ENCODE measurements at places on chromosomes 7 and 10.

GRCh38 chr7:66076462-66077329, 1.1 kb downstream of the ASL start:
- no peak for DNase-seq

DNA sequence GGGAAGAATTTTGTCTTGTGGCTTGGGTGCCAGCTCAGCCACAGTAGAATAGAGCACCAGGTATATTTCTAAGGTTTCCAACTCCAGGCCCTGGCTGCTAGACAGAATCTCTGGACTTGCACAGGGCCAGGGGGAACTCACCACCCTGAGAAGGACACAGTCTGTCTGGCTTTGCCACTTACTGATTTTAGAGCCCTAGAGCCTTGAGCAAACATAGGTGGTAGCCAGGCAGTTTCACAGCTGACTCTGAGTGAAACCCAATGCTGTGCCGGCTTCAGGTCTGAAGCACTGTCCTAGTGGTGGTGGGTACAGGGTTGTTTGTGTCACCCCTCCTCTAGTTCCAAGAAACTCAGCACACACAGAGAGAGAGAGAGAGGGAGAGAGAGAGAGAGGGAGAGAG, 81.6 kb downstream of the TES start:
- no peak for DNase-seq

- DNase-seq = no peak
Observed at GRCh38 chr10:23478570-23478969, 39.7 kb downstream of the OTUD1 start.

- DNase-seq = no peak
Observed at GRCh38 chr7:142345811-142346210, 88.0 kb upstream of the PRSS58 start.

DNA sequence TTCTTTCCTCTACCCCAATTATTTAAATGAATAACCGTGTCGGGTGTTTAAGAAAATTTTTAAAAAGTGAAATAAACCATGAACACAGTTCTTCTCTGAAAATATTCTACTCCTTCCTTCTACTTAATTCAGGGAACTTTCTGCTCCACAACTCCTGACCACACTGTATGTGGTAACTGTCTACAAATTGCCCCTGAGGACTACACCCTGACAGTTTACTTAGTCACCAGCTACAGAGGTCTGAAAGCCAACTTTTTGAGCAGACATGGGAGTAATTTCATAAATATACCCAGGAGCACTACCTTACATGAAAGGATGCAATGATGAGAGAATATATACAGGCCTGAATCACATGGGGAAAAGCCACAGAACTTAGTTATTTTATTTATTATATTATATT, 523.2 kb upstream of the SORCS1 start:
- no peak for DNase-seq

GRCh38 chr10:5658871-5659618, 7.3 kb downstream of the ASB13 start:
- DNase-seq = no peak

DNA sequence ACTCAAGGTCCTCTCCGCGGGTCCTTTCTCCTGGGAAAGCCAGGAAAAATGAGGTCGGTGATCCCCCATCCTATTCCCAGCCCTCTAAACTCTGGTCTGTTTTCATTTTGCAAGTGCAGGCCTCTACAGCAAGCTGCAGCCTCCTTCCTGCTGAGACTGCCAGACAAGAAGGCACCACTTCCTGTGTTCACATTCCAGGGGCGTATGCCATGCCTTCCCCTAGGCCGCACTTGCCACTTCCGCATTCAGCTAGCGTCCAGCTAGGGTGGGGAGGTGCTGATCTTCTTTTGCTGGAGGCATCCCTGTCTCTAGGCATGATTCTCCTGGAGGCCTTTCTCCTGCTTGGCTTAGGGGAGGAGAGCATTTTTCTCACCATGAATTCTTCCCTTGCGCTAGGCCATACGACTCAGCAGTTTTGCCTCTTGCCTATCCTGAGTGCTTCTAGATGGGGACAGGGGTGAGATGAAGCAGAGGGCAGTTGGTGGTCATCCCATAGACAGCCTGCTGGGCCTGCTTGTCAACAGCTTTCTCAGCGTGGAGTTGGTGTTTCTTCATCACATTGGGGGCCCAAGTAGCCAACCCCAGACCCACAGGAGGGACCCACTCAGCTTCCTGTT, 328.9 kb downstream of the RPS24 start:
- DNase-seq = no peak

GRCh38 chr7:21137640-21138039, 290.2 kb upstream of the SP4 start:
- DNase-seq = no peak

- DNase-seq = no peak
Observed at GRCh38 chr7:17619196-17619818, 320.9 kb downstream of the AHR start.

DNA sequence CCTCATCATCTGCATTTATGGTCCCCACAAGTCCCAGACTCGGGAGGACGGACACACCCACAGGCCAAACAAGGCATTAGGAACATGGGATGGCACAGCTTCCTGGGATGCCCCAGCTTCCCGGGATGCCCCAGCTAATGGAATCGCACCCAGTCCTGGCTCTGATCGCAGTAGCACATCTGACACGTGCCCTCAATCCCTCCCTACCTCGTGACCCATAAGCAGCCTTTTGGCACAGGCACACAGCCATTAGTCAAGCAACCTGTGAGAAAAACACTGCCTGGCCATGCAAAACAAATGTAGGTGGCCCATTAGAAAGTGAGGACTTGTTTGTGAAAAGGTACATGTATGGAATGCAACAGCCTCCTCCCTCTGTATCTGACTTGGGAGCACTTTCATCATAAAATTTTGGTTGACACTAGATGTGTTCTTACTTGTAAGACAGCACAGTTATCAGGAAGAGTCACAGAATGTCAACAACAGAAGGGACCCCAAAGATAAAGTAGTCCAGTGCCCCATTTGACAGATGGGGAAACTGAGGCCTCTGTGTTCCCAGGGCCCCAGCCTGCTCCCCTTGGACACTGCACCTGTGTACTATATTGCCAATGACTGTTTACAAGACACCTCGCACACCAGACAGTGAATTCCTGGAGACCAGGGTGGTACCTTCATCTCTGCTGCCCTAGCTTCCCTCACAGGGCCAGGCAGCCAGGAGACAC, 34.4 kb downstream of the DLG5 start:
- no peak for DNase-seq

DNA sequence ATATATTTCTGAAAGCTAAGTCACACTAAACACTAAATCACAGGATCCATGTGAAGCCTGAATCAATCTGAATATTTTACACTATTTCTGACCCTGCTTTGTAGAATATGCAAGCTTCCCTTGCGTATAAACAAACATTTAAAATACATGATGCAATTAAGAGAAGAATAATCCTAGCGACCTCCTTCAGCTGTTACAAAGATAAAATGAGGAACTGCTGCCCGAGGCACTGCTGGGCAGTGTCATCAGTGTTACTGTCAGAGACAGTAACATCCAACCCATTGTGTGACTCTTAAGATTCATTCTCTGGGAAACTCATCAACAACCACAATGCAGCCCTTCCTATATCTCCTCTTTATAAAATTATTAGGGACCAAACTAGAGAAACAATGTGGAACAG, 61.6 kb downstream of the COBL start:
- no peak for DNase-seq

DNA sequence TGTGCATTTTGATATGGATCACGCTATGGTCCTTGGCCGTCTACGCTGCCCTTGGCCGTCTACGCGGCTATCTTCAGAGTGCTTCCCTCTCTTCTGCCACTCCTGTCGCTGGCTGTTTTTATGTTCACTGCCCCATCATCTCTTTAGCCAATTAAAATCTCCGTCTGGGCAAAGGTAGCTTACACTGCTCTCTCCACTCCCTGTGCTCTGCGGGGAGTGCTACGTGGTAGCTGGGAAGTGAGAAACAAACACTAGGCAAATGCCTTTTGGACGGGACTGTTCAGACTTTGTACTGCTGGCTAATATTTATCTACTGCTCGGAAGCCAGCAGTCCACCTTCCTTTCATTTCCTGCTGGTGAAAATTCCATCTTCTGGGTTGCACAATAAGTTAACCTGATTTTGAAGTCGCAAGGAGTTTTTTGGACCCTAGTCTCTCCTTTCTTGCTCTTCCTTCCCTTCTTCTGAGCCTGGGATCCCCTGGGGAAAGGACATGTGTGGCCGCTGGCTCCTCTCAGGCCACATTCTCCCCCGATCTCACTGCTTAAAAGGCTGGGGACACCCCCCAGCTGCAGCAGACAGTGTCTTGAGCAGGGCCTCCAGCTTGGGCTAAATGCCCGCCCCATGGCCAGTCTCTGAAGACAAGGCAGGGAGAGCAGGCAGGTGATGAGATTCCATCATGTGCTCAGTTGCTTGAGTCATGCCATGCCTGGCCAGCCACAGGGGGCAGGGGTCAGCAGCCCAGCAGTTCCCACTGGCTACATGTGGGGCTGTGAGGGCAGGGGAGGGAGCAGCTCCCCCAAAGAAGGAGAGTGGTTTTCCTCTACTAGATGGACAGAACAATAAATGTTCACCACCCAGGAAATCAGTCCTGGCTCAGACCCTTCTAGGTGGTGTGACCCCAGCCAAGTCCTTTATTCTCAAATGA, 25.5 kb upstream of the RBM33 start:
- DNase-seq = no peak

DNA sequence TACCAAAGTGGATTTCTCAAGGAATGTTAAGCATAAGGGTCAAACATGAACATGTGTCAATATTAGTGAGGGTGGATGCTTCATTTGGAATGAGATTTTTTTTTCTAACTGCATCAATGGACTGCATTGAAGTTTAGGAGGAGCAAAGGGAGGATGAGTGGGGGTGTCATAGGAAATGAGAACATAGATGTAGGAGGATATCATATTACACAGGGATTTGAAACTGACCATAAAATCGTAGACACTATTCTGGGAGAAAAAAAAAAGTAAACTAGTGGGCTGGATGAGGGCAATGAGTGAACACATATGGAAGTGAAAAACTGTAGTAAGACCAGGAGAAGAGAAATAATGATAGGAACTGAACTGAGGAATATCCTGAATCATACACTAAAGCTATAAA, 109.4 kb downstream of the SEMA3A start:
- no peak for DNase-seq

DNA sequence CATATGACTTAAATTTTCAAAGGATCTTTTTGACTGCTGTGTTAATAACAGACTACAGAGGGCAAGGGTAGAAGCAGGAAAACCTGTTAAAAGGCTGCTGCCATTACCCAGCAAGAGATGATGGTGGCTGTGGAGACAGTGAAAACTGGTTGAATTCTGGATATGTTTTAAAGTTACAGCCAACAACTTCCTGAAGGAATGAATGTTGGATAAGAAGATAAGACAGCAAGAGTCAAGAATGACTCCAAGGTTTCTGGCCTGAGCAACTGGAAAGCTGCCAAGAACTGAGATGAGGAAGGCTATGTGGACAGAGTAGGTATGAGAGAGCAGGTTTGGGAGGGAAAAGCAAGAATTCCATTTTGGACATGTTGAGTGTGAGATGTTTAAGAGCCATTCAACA, 19.1 kb downstream of the CNOT4 start:
- DNase-seq = no peak

DNA sequence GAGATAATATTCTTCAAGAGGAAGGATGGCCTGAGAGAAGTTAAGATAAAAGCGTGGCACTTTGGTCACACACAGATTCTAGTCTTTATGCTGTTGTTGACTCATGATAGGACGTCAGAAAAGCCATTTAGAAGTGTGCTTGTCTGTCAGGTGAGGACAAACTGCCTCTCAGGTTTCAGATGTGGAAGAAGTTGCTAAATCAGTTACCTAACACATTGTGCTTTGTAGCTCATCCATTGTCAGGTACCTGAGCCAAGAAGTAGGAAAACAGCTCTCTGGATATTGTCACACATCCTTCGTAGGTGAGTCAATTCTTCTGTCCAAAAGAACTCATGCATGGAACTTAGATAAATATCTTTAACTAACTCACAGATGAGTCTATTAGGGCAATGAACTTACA, 49.5 kb upstream of the PHYHIPL start:
- no peak for DNase-seq

DNA sequence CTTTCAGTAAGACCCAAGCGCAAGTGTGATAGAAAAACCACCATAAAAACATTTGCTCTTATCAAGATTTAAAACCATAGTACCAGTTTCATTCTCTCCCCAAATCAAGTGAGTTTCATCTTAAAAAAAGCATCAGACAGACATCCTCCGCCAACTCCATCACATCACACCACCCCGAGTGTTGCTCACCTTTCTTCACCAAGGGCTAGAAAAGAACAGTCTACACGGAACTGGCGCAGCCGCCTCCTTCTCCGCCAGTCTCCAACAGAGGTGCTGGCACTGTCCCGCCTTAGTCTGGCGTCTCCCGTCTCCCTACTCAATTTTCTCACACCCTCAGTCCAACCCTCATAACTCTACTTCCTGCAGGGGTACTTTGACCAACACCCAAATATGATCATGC, 46.9 kb upstream of the WIPI2 start:
- no peak for DNase-seq

DNA sequence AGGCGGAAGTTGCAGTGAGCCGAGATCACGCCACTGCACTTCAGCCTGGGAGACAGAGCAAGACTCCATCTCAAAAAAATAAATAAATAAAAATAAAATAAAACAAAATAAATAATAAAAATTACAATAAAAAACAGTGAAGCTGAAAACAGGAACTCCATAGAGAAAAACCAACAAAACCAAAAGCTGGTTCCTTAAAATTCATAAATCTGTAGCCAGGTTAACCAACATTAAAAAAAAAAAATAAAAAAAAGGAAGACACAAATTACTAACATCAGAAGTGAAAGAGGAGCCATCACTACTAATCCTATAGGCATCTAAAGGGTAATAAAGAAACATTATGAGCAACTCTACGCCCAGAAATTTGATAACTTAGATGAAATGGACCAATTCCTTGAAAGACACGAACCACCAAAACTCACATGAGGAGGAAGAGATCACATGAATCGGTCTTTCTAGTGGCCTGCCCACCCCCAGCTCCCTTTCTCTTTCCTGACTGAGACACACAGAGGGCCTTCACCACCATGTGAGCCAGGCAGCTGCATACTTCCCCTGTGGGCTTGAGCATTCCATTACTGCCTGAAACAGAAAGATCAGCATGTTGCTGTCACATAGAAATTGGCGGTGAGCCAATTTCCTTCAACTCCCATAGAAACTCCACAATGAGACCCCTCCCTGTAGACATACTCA, 208.7 kb downstream of the MAD1L1 start:
- no peak for DNase-seq

DNA sequence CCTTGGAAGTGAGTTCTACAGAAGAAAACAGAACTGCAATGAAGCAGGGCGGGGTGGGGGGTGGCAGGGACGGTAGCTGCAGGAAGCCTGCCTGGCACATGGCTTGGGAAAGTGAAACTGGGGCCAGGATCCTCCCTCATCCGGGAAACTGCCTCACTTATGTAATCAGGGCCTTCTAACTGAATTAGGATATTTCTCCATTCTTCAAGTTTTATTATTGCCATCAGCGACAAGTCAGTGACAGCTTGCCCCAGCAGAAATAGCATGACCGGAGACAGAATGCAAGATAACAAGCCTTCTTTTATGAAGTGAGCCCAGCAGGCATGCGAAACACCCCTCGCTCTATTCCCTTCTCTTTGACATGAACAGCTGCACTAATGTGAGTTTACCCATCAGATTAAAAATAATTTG, 77.5 kb upstream of the CACUL1 start:
- DNase-seq = no peak

- DNase-seq = no peak
Observed at GRCh38 chr10:119782981-119783664, 57.3 kb downstream of the INPP5F start.

Measured in stimulated activated CD8-positive, alpha-beta memory T cell treated with anti-CD3 and anti-CD28 coated beads, Interleukin-2, amount 100 ng/mL, for 1 hour (primary cell).